ENCODE measurements at places on chromosomes 1 and 21.

GRCh38 chr1:177441281-177441680 is 270.5 kb downstream of the BRINP2 start:
- DNase-seq = no peak

DNA sequence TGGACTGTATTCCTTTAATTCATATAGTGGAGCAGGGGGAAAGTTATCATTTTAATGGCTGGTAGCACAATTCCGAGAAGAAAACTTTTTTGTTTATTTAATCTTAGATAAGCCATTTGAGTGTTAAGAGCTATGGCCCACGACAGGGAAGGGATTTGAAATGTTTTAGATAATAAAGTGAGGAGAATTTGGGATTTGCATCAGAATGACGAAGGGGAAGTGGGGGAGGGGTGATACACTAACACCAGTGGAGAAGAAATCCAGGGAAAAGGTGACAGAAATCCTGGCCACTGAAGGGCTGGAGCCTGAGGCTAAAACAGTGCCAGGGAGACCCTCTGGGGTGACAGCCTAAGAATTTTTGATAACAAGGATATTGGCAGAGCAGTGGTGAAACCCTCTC is 21.0 kb downstream of the LEPR start:
- no peak for DNase-seq

GRCh38 chr1:115809847-115810246 is 31.1 kb downstream of the NHLH2 start:
- DNase-seq = no peak

GRCh38 chr1:160807247-160807646 is 11.3 kb downstream of the LY9 start:
- DNase-seq = no peak

DNA sequence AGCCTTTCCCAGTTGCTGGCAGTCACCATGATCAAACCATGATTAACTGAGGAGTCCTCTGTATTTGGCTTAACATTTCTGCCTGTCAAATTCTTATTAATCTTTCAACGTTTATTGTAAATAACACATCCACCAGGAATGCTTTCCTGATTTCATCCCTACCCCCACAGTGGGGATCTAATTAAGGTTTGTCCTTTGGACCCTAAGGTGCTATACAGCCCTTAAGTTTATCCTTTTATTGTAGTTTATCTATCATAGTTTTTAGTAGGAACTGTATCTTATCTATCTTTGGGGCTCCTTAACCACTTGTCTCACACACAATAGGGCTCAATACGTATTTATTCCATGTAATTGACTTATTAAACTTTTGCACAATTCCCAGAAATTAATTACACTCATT is 61.0 kb downstream of the SPATA46 start:
- no peak for DNase-seq

DNA sequence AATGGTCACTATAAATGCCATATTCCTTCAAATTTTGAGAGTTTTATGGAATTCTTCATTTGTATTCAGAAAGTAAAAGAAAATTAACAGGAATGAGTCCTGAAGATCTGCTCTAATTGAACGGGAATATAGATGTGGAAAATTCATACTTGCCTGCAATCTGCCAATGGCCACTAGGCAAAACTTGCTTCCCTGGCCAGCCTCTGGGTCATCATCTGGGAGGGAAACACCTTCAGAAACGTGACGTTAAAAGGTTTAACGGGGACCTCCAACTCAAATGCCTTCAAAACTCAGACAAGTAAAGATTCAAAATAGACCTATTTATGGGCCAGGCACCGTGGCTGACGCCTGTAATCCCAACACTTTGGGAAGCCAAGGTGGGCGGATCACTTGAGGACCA is 21.7 kb upstream of the CTSK start:
- DNase-seq = no peak

- DNase-seq = no peak
Observed at GRCh38 chr1:167328306-167328815, 107.7 kb downstream of the POU2F1 start.

DNA sequence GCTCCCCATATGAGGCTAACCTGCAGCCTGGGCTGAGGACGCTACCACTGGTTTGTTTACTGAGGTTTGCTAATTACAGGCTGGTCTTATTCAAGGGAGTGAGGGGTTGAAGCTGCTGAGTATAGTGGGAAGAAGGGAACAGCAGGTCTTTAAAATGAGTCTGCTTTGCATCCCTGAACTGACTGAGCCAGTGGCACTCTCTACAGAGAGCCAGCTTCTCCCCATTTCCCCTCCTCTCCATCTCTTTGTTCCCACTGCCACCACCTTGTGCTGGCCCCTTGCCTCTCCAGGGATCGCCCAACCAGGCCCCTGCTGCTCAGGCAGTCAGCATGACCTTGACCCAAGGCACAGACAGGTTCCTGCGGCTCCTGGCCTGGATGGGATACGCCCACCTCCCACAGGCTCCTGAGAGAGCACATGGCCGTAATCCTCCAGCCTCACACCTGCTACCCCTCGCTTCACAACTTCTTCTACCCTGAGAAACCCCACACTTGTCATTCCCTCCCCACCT is 45.0 kb downstream of the IER5 start:
- DNase-seq = no peak

GRCh38 chr1:22673486-22674409 is 20.7 kb downstream of the C1QB start:
- DNase-seq = no peak

DNA sequence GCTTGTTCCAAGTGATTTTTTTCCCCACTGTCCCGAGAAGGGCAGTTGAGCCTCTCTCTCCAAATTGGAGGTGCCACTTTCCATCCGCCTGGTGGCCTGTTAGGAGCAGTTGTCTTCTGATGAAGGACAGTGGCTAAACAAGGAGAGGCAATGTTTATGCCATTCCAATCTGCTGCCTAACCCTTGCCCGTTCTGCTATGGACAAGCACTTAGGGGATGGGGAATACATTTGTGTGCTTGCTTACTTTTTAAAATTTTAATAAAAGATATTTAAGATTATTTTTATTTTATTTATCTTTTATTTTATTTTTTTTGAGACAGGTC is 12.0 kb downstream of the COQ8A start:
- no peak for DNase-seq

DNA sequence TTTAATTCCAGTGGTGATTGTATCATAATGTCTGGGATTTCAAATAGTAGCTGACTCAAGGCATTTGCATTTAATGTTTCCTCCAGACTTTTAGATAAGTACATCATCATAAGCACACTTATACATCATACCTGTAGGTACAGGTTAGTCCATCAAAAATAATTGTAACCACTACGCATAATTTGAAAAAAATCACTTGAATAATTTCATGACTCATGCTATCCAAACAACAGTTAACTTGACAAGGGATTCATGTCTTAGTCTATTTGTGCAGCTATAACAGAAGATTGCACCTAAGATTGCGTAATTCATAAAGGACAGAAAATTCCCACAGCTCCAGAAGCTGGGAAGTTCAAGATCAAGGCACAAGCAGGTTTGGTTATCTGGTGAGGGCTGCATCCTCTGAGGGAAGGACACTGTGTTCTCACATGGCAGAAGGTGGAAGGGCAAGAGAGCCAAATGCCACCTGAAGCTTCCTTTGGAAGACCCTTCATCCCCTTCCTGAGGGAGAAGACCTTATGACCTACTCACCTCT is 801.7 kb upstream of the BRINP3 start:
- DNase-seq = no peak

DNA sequence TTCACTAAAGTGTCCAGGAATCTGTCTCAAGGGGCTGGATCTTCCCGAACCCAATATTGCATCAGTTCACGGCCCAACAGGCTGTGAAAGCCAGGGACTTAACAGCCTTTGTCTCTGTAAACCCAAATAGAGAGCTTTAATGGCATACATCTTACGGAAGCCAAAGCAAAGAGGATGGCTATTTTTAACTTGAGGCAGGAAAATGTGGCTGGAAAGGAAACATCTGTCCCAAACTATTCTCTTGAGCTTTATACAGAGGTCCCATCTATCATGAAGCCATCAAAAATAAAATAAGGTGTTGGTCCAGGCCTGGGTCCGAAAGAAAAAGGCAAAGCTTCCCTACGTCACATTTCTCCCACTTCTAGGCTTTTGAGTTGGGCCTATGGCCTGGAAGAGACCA is 7.7 kb upstream of the CD34 start:
- no peak for DNase-seq

GRCh38 chr1:205812271-205812877 is 624 bp downstream of the SLC41A1 start:
- DNase-seq = peak; percentile 79

GRCh38 chr1:6979003-6979613 is 193.9 kb downstream of the CAMTA1 start:
- no peak for DNase-seq

DNA sequence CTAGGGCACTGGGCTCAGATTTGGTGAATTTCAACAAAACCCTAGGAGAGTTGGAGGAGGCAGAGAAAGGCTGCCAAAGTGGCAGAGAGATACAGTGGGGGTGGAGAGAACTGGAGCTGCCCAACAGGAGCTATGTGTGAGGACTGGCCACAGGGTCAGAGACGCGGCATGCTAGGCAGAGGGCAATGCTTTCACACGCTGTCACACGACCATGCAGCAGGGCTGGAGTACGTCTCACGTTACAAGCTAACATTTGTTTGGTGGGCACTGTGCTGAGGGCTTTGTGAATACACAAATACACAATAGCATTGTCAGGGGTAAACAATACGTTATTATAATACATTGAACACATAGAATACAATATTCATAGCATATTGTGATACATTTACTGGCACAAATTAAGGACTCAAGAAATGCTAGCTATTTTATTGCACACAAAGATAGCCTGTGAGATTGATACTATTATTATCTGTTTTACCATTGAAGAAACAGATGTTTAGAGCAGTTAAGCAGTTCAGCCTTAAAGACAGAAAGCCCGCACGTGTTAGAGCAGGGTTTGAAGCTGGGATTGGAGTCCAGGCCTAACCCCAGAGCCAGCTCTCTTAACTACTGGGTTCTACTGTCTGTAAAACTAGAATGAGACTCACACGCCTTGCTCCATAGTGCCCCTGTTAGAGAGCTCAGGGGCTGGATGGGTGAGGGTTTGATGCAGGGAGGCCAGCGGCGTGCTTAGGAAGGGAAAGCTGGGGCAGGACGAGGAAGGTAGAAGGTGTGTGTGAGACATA is 4.5 kb downstream of the RAB7B start:
- peak; percentile 25 for DNase-seq

- DNase-seq = no peak
Observed at GRCh38 chr1:107548276-107548675, 407.4 kb downstream of the NTNG1 start.

DNA sequence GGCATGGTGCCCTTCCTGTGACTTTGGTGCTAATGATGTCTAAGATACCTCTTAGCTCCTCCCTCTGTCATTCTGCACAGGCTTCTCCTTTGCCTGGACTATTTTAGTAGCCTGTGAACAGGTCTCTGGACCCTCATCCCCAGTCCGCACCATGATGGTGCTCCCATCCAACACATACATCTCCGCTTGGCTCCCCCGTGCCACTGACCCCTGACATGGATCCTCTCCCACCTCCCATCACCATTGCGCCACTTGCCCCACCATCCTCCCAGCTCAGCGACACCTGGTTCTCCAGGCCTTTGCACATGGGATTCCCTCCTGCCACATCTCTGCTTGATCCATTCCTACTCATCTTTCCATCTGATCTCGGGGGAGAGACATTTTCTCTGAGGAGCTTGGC is 33.9 kb downstream of the RUNX3 start:
- no peak for DNase-seq

DNA sequence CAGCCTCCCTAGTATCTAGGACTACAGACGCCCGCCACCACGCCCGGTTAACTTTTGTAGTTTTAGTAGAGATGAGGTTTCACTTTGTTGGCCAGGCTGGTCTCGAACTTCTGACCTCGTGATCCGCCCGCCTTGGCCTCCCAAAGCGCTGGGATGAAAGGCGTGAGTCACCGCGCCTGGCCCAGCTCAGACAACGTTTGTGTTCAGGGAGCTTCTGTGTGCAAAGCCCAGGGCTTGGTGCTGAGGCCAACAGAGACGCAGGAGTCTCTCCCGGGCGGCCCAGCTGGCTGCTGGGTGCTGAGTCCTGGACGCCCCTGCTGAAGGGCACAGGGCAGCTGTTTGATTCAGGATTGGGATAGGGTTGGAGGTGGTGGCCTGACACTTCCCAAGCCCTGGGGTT is 3.0 kb downstream of the PRKCZ start:
- no peak for DNase-seq

DNA sequence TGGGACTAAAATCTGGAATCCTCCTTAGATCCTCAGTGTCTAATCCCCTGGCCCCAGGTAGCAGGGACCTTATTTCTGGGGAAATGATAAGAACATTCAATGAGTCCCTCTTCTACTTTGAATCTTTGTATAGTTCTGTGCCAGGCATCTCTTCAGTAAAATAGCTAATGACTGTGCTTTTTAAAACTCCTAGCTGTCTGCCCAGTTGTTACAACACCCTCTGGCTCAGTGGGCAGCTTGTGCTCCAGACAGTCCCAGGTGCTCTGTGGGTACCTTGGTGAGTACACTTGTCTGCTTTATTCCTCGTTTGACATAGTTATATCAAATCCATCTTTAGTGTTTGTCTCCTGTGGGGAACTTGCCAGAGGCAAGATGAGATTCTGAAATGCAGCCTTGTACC is 18.0 kb downstream of the TGFB2 start:
- no peak for DNase-seq

GRCh38 chr1:54017979-54018378 is at the start of gene LDLRAD1:
Gene LDLRAD1 (minus strand): TSS chr1:54018186. CDS start chr1:54018112, 74 bp downstream.
- DNase-seq = no peak

DNA sequence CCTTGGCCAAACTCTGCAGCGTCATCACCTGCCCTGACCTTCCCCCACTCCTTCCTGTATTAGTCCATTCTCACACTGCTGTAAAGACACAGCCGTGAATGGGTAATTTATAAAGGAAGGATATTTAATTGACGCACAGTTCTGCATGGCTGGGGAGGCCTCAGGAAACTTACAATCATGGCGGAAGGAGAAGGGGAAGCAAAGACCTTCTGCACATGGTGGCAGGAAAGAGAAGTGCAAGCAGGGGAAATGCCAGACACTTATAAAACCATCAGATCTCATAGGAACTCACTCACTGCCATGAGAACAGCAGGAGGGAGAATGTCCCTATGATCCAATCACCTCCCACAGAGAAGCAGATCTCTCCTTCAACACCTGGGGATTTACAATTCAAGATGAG is 408.5 kb downstream of the PTPRU start:
- no peak for DNase-seq

DNA sequence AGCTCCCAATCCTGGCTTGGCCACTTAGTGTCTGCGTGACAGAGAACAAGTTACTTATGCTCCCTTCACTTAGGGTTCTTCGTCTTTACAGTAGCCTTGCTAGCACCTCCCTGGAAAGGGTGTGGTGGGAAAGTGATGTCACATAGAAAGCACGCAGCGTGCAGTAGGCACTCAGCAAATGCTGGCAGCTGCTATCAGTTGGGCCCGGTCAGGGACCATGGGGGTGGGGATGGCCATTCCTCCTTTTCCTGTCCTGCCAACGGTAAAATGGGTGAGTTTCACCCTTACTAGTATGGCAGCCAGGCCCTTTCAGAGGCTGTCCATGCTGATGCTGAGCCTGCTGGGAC is 6.2 kb upstream of the KCNA10 start:
- no peak for DNase-seq

DNA sequence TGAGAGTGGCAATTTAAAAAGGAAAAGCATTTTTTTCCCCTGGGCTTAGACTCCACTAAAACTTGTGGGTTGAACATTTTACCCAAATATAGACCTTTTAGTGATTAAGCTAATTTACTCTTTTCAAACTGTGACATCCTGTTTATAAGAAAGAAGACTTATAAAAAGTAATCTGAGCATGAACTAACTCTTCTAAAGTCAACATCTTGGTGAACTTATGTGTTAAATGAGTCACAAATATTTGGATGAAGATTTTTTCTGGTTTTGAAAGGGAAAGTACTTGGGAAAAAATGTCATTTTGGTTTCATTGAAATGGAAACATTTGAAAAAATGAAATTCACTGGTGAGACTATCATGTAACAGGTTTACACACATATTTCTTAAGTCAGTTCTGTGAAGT is 109.8 kb downstream of the KCNK2 start:
- DNase-seq = no peak

Measured in nucleus accumbens (tissue), 56 donors.